ENCODE measurements at places on chromosomes 12 and 14.

GRCh38 chr14:53048631-53049030 lies 97.8 kb upstream of the FERMT2 start:
- DNase-seq: no peak

DNA sequence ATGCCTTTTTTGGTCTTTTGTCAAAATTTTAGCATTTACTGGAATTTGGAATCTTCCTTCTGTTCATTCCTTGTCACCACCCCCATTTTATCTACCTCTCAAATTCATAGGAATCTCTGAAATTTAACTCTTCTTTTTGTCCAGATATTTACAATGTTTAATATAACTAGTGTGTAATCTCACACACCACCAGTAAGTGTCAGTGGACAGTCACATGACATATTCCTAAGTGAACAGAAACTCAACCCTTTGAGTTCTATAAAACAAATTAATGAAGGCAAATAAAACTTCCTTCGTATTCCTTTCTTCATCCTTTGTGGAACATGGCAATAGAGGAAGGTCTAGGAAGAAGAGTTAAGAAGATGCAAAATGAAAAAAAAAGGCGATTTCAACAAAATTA lies 26.6 kb downstream of the ATF7 start:
- no peak for DNase-seq

DNA sequence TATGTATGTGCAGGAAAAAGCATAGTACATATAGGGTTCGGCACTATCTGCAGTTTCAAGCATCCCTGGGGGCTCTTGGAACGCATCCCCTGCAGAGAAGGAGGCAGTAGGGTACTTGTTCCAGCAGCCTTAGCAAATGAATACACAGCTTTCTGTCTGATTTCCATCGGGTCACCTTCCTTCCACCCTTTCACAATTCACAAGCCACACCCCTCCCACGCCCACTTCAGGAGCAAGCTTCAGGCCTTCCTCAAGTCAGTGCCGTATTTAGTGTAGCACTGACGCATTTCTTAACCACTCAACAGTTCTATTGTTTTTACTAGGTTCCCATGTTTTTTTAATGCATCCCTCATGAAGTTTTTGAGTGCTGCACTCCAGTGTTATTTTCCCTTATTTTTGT lies 64.2 kb downstream of the CLMN start:
- no peak for DNase-seq

DNA sequence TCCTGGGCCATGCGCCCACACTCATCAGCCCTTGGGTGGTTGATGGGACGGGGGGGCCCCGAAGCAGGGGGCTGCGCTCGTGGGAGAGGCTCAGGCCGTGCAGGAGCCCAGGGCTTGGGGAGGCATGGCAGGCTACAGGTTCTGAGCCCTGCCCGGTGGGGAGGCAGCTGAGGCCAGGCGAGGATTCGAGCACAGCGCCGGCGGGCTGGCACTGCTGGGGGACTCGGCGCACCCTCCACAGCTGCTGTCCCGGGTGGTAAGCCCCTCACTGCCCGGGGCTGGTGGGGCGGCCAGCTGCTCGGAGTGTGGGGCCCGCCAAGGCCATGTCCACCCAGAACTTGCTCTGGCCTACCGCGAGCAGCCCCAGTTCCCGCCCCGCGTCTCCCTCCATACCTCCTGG lies 295.8 kb upstream of the SEL1L start:
- no peak for DNase-seq

DNA sequence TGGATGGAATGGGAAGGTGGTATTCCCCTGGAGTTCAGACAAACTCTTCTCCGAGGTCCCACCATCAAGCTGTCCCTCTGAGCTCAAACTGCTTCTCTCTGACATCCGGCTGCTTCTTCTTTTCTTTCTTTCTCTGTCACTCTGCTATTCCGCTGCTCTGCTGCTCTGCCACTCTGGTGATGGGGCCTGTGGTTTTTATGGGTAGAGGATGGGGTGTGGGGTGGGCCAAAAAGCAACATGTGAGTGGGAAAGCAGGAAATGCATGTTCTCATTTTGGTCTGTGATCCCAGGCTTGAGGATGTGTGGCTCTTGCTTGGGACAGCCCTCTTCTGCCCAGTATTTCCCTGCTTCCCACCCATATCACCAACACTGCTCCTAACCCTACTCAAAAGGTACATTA lies 30.6 kb downstream of the CLECL1 start:
- DNase-seq: no peak

- DNase-seq: peak; percentile 21
Observed at GRCh38 chr14:83556065-83556464, 1973.9 kb upstream of the FLRT2 start.

- peak; percentile 53 for DNase-seq
Observed at GRCh38 chr12:62210422-62210821, 49.8 kb upstream of the USP15 start.

DNA sequence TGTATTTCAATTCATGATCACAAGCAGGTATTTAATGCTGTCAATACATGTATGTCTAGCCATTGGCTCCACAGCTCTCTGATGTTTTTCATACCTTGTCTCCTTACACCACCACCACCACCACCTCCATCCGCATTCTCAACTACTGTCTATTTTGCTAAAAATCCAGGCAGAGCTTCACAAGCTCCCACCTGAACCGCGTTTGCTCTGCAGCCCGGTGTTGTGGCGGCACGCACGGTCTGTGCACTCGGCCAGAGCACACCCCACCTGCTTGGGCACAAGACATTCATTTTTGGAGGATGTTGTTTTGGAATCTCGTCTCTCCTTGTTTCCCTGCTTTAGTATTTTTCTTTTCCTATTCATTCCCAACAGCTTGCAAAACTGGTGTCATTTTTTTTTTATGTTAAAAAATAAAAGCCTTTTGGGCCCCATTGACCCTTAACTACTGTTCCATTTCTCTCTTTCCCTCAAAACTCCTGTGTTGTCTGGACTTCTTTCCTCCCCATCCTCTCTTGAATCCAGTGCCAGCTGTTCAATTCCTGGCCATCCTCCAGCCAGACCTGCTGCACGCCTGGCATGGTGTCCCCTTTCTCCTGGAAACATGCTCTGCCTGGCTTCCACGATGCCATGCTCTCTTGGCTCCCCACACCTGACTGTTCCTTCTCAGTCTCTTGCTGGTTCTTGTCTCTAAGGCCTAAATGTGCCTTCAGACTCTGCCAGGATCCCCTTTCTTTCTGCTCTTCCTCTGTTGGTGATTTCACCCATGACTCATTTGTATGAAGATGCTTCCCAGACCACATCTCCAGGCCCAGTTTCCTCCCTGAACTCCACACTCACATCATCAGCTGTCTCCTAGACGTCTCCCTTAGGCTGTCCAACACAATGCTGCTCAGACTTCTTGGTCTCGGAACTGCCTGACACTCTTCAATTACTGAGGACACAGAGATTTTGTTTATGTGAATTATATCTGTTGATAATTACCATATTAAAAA lies 37.9 kb downstream of the PIWIL1 start:
- DNase-seq: no peak

DNA sequence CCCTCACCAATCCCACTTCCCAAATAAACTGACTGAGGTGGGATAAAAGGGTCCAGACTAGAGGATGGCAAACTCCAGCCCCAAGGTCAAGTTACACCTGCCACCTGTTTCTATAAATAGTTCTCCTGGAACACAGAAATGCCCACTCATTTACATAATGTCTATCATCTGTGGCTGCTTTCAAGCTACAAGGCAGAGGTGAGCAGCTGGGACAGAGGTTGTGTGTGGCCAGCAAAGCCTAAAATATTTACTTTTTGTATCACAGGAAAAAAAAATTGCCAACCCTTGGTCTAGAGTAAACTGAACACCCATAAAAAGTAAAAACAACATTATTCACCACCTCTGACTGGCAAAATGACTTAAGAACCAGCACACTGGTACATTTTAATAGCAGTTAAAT lies 269.4 kb downstream of the RGS6 start:
- no peak for DNase-seq

DNA sequence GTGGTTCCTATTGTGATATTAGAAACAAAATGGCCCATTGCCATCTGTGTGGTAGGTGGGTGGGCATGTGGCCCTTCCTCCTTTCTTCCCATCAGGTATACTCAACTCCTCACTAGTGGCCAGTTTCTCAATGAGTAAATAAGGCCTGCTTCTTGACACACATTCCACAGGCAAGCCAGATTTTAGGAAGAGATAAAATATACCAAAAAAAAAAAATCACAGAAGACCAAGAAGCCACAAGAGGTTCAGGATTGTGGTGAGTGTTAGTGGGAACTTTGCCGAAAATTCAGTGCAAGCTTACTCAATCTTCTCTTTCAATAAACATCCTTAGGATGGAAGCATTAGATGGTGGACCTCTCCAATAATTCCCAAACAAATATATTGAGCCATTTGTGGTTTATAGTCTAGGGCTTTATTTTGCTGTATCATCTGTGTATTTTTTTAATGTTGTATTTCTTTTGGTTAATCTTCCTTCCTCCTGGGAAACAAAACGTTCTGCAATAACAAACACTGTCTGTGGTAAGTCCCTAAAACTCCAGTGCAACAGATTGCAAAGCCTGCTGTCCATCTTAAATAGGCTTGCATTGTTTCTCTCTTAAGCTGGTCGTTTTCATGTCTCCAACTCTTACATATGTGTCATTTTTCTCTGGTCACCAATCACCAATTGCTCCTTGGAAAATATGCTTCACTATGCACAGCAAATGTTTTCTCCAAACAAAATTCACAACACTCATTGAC lies 289.9 kb upstream of the KITLG start:
- peak; percentile 65 for DNase-seq

GRCh38 chr12:19916974-19917373 lies 451.4 kb upstream of the PDE3A start:
- DNase-seq: no peak

DNA sequence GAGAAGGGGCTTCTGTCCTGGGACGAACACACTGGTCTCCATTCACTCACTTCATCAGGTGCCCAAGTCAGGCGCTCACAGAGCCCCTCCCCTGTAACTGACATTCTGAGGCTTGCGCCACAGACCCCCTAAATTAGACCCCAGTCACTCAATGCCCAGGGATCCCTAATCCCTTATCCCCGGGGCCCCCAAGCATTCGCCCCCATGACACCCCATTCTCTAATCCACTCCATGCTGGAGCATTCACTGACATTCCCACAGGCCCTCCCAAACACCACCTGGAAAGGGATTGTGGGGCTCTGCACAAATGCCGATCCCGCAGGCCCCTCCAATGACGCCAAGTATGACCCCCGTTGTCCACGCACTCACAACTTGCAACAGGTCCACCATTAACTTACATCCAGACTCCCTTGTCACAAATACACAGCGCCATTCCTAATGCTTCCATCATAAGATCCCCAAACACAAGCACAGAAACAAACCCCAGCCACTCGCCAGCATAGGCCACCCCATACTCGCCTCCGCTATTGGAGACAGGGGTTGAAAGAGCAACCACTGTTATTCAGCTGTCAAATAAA lies 1.5 kb downstream of the ZNF605 start:
- no peak for DNase-seq

- DNase-seq: no peak
Observed at GRCh38 chr12:109455706-109456105, 21.4 kb downstream of the KCTD10 start.

- DNase-seq: no peak
Observed at GRCh38 chr14:92984896-92985295, 61.9 kb downstream of the CHGA start.

DNA sequence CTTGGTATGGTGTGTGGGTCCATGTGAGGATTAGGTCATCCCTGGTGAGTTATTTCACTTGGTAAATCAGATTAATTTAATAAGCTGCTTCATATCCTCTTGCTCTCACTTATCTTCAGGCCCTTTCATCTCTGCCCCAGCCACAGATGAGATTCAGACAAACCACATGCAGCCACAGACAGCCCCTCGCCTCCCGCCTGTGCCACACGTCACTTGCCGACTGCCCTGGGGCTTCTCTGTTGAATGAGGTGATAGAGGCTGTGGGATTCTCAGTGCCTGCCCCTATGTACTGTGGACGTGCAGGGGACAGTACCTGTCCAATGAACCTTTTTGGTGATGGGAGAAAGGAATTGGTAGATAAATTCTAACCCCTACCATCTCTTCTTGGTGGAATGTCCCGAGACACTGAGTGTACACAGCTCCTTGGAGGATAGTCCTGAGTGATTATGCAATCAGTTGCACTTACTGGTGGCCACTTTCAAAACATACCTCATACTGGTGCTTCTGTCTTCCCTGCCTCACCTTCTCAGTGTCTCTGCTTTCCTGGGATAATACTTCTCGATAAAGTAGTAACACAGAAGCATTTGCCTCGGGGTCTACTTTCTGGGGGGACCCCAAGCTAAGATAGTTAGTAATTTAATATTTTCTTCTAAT lies 248.7 kb downstream of the TTC6 start:
- DNase-seq: no peak

DNA sequence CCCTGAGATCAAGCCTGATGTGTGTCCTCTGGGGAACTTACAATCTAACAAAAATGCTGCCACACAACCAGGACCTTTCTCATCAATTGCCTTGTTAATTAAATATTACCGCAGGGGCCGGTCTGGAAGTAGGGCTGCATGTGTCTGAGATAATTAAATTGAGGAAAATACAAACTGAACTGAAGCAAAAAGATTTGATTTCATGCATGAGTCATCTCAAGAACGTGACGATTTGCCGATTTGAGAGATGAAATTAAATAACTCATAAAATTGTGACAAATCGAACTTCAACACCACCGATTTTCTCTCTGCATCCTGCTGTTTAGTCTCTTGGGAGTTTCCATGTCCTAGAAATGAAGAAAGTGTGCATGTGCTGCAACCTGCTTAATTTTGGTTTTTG lies 94.6 kb upstream of the DAAM1 start:
- DNase-seq: no peak

DNA sequence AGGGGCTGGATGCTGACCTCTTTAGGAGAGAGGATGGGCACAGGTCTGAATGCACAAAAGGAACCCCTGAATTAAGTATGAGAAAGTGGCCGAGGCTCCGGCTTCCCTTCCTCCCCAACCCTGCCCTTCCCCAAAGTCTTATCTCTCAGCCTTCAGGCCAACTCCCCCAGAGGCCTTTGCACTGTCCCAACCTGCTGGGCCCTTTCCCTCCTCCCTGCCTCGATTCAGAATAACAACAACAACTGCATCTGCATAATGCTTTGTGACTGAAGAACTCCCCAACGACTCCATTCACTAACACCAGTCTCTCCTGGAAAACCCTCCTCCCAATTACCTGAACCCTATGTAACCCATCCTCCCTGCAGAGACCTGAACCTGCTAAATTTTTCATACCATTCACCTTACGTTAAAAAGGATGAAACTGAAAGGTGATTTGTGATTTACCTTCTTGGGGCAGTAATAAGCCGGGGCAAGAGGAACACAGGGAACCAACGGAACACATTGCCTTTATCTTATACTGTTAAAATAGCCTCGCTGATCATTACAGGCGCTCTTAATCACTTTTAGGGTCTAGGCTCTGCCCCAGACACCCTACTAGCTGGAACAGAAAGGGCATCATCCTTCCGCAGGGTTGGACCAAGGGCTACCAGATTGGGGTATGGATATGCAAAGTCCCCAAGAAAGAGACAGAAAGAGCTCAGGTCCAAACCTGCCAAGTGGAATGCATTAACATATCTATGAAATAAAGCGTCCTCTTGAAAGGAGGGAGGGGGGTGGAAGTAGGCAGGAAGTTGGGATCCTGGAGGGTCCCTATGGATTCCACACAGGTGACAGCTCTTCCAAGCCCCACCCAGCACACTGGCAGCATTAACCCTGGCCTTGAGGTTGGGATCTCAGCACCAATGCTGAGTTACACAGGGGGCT lies 24.2 kb upstream of the FOXN3 start:
- no peak for DNase-seq

GRCh38 chr12:28110329-28110728 lies 79.9 kb upstream of the CCDC91 start:
- no peak for DNase-seq

Data from fibroblast of villous mesenchyme (primary cell).